Placental pericyte (primary cell): ENCODE measurements at places on chromosomes 4 and X. TPM values are rescaled to one million over a fixed set of nuclear protein-coding genes. Genes with fewer than 3 reads are reported as not detected.

EGF gene
- total RNA-seq = 0.22 and 1.6 TPM in 2 replicates

CCDC160 gene
- total RNA-seq = 0.14 and 0.22 TPM in 2 replicates

PPM1K gene
- 24.1 and 25.6 TPM in 2 replicates for total RNA-seq

DUSP9 gene
- under 0.01 and 0.14 TPM in 2 replicates for total RNA-seq

ALB gene
- total RNA-seq = not detected in 2 replicates

GIMD1 gene
- 0.14 TPM in 1 of 2 replicates, not detected in the other for total RNA-seq
